ENCODE measurements at places on chromosomes 1 and 21.

DNA sequence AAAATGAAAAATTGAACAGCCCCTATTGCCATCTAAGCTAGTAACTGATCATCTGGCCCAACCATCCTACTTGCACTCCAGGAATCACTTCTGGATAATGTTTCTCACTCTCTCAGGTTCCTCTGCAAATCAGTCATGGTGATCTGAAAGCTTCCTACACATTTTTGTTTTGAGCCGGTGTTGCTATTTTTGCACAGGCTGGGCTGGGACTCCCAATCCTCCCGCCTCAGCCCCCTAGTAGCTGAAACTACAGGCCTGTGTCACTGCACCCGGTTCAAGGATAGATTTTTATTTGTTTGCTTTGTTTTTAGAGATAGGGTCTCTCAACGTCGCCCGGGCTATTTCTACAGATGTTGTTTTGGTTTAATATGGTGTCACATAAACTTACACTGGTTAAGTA is 40.5 kb upstream of the HMCN1 start:
- DNase-seq, result no peak

DNA sequence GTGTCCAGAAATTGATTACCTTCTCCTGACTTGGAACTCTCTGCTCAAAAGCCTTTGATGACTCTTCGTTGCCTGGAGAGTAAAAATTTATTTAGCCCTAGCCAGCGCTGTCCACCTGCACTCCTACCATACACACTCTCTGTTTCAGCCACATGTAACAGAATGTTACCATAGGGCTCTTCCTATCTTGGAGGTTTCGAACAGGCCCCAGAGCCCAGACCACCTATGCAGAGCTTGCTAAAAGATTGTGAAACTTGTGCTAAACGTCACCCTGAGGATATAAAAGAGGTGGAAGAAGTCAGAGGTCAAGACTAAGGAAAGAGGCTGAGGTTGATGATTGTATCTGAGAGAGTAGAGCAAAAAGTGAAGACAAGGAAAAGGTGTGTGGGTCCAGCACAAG is 237.0 kb upstream of the HOOK1 start:
- DNase-seq, result no peak

GRCh38 chr1:89609781-89610456 is 23.0 kb upstream of the LRRC8C start:
- DNase-seq, result no peak

DNA sequence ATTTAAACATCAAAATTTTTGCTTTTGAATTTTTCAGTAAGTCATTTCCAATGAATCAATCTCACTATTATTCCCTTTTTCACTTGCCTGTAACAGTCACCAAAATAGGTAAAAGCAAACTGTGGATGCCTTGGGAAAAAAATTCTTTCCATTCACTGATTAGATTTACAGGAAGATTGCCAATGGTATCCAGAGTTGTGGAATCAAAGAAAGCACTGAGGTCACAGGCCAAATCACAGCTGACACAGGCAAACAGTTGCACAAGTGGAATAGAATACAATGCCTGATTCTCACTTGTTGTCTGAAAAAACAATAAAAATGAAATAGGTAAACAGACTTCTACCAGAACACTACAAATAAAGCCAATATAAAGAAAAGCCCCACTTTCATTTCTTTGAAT is 48.4 kb downstream of the LTN1 start:
- peak; percentile 39 for DNase-seq

DNA sequence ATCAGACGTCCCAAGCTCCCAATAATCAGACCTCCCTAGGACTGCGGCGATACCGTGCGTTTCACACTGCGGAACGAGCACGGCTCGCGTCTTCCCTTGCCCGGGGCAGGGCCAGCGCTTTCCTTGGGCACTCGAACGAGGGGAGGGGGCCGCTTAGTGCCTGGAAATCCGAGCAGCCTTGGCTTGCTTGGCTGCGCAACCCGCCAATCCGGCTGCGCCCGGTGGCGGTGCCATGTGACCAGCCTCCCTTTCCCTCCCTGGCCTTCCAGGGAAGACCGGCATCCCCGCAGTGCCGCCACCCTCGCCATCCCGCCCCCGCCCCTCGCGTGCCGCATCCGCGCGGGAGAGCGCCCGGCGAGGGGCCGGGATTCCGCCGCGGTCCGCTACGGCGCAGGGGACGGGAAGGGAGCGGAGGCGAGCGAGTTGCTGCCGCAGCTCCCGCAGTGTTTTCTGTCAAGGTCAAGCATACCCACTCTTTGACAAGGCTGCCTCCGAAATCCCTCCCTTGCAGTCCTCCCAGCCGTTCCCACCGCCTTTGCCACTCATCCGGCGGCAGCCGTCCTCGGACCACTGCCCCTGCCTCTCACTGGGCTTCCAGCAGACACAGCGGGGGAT is 8.3 kb upstream of the RNF19B start:
- DNase-seq, result peak; percentile 61

GRCh38 chr1:227816750-227817446 is 1.4 kb downstream of the PRSS38 start:
- no peak for DNase-seq

DNA sequence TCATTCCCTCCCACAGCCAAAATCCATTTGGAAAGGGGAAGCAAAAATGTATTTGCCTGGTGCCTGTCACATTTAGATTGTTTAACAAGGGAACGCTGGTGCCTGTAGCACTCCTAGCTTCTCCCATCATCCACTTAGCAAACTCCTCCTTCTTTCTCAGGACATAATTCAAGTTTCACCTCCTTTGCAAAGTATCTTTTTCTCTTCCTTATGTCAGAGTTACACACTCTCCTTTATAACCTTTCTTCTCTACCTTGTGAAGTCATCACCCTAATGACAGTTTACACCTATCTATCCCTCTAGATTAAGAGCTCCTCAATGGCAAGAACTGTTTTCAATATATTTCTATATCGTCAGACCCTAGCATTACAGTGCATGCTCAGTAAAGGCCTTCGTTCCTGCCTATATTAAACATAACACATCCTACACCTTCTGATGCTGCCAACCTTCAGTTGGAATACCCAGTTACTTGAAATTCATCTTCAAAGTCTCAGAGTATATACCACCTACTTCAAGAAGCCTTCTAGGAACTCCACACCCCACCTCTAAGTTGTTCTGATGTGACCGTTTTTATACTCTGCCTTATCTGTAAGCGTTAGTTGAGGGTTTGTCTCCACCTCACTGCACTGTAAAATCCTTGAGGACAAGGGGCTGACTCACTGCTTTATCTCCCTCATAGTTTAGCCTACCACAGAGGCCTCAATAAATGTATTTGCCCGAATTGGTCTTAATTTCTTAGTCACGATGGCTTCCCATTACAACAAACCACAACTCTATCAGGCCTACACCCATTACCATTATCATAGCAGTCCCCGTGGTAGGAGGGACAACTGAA is 1.0 kb upstream of the EPS15 start:
- no peak for DNase-seq

DNA sequence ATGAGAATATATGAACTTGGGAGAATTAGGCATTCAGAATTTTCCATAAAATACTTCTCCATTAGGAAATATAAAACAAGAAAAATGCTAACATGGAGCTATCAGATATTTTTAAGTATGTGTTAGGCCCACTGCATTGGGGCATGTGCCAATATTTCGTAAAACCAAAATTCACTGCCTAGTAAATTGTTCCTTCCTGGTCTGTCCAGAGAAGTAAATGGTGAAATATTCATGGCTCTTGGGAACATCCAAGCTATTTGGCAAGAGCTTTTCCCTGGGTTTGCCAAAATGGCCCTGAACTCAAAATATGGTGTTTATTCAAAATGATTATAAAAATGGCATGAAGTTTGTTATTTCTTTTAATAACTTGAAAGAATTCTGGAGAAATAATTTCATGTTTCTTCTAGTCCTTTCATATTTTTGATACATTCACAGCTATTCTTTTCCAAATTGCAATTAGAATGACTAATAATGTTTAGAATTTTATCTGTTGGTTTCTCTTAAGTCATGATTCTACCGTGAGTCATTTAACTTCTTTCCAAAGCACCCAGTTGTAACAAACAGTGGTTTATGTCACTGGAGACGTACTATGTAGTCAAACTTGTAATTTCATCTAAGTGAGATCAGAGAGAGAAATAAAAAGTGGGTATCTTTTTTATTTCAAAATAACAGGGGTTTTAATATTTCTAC is 25.7 kb upstream of the SLC19A2 start:
- peak; percentile 52 for DNase-seq

DNA sequence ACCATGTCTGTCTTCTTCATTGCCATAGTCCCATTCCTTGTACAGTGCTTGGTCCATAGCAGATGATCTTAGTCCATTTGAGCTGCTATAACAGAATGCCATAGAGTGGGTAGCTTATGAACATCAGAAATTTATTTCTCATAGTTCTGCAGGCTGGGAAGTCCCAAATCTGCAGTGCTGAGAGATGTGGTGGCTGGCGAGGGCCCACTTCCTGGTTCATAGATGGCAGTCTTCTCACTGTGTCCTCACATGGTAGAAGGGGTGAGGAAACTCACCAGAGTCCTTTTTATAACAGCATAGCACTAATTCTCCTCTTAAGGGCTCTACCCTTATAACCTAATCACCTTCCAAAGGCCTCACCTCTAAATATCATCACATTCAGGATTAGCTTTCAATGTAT is 23.1 kb upstream of the RAP1A start:
- DNase-seq, result no peak

GRCh38 chr21:36260802-36261201 is 59.2 kb upstream of the MORC3 start:
- no peak for DNase-seq

GRCh38 chr1:164618202-164618564 is 59.2 kb downstream of the PBX1 start:
- DNase-seq, result no peak

All from myocyte (in vitro differentiated cells).